ENCODE measurements at places on chromosomes 16 and 17.
A peak's percentile ranks its signal among the peaks of the same experiment; 100 is the strongest.

DNA sequence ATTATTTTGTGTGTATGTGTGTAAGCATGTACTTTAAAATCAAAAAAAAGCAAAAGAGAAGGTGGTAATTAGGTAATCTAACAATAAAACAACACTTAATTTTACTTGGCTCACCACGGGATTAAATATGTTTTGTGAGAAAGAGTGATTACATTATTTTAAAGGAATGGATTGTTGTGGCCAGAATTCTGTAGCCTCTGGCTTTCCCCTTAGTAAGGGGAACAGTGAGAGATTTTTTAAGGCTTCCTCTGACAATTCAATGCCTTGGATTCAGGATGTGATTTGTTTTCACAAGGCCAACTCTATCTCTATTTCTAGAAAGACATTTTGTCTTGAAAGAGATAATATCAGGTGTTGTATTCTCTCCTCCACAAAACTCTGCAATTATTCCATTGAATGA is 560.3 kb upstream of the CDH8 start:
- DNase-seq: no peak

- DNase-seq: no peak
Measured at GRCh38 chr16:13478991-13479390, 441.0 kb upstream of the ERCC4 start.

- DNase-seq: no peak
Measured at GRCh38 chr17:9424071-9424640, 151.5 kb downstream of the STX8 start.

DNA sequence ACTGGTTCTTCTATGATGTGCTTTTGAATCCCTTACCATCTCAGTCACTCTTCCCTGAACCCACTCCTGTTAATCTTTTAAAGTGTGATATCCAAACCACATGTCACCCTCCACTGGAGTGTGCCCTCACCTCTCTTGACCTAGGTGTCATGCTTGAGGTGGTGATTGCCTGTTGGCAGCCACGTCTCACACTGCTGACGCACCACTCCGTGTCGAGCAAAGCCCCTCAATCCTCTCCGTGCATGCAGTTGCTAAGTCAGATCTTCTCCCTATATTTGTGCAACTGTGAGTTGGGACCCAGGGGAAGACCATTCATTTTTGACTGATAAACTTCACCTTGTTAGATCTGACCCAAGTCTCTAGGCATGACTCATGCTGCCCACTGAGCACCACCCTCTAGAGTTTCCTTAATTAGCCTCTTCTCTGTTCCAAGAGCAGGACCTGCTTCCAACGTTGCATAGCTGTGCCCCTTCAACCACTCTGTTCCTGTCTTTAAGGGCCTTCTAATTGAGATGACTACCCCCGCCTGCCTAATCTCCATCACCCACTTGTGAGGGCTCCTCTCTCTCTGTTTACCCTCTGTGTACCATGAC is 2.7 kb downstream of the MYH13 start:
- no peak for DNase-seq

DNA sequence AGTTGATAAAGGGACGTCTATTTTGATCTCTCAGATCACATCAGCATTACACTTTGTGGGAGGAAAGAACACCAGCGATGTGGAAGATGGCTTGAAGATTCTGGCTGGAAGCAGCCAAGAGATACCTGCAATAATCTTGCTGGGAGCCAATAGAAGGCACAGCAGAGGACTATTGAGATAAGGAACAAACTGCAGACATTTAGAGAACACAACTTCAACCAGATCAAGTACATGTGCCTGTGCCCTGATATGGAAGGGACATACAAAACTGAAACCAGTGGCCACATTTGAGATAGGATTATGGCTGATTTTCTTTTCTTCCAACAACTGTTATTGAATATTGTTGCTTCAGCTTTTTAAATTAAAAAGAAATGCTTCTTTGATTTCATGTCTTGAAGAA is 18.6 kb upstream of the PSMD7 start:
- DNase-seq: no peak

GRCh38 chr16:11309895-11310633 is 28.9 kb upstream of the PRM1 start:
- DNase-seq: no peak

DNA sequence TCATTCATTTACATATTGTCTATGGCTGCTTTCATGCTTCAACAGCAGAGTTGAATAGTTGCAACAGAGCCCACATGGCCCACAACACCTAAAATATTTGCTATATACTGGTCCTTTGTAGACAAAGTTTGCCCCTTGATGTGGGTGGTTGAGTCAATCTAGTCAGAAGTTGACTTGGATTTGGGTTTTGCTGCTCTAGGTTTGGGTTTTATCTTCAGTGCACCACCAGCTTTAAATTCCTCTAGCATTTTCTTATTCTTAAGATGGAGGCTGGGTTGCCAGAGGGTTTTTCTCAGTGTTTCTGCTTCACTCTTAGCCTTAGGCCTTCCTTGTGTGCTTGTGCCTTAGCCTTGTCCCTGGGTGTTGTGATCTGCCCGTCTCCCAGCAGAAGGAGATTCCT is 51.0 kb downstream of the CCDC182 start:
- no peak for DNase-seq

DNA sequence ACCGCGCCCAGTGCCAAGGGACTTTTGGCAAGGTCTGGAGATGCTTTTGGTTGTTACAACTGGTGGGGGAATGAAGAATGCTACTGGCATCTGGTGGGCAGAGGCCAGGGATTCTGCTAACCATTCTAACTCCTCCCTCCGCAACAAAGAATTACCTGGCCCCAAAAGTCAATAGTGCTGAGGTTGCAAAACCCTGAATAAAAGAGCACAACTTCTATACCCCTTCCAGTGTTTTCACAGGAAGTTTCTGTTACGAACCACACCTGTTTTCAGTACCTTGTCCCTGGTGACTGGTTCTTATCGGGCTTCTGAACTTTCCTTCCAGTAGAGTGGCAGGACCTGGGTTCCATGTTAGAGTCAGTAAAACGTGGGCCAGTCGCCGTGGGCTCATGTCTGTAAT is 17.3 kb downstream of the ABAT start:
- DNase-seq: no peak

DNA sequence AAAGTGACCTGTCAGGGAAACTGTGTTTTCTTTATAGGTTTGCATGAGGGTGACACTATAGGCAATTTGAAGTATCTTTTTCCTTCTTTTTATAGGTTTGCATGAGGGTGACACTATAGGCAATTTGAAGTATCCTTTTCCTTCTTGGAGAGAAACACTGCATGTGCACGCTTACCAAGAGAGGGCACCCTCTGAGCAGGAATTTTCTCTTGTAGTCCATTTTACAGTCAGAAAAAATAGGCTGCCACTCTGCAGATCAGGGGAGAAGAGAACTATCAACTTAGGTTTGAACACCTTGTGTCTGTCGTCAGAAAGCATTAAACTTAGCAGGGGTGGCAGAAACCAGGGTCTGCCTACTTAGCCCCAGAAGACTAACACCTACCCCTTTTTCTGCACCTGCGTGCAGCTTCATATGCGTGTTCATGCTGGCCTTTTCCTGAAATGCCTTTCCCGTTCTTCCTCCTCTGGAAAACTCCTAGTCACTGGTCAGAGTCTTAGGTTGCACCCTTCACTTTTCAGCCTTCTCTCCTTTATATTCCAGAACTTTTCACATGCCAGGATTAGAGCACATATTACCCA is 16.4 kb upstream of the SMIM36 start:
- DNase-seq: peak; percentile 41

- no peak for DNase-seq
Measured at GRCh38 chr17:34301986-34302385, 16.4 kb downstream of the CCL11 start.

DNA sequence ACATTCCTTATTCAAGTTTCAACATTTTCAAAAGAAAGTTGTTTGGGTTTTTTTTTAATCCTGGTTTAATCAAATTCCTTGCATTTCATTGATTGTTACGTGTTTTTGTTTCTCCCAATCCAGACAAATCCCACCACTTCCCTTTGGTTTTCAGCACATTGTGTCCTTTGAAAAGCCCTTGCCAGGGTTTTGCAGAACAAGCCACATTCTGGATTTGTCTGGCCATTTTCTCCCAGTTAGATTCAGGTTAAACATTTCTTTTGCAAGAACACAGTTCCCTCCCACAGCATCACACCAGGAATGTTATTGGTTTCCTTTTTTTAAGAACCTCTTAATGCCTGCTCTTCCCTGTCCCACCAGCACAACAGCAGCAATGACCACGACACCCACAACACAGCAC is 278.0 kb upstream of the SALL1 start:
- no peak for DNase-seq

DNA sequence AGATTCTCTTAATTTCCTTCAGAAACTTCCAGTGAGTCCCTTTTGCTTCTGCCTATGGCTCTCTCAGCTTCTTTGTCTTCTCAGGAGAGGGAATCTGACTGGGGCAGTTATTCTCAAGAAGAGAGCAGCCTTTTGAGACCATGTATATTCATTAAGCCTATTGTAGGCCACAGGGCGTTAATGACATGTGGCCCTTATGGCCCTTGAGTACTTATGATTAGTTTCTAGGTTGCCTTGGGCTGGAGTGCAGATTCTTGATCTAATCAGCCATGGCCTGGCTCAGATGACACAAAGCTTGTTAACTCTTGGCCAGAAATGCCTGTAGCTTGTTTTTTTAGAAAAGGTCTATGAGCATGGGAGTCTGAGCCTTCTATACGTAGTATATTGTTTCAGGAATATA is 17.4 kb downstream of the MFSD11 start:
- no peak for DNase-seq

DNA sequence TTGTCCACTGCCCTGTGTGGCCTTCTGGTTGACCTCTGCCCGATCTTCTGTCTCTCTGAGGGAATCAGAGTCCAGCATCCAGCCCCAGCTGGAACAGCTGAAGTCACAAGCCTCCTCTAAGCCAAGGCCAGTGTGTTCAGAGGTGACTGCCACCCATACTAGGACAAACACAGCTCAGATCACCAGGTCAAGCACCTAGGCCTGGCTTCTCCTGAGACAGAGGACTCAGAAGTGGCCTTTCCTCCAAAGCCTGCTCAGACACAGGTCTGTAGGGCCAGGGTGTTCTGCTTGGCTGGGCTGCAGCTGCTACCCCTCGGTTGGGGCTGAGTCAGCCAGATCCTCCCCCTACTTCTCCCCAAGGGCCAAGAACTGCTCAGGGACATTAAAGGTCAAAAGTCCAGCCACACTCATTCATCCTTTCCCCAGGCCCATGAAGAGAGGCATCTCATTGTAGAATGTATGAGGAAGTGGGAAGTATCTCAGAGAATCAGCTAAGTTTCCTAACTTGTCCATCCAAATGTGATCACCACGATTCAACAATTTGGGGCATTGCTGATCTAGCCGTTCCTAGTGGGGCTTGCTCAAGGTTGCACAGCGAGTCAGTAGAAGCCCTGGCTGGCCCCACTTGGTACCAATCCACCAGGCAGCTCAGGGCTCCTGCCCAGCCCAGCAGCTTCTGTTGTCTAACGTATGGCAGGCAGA is 7.6 kb downstream of the SLC46A1 start:
- DNase-seq: peak; percentile 58

- DNase-seq: peak; percentile 69
Measured at GRCh38 chr17:59105852-59106462, 723 bp downstream of the TRIM37 start.

DNA sequence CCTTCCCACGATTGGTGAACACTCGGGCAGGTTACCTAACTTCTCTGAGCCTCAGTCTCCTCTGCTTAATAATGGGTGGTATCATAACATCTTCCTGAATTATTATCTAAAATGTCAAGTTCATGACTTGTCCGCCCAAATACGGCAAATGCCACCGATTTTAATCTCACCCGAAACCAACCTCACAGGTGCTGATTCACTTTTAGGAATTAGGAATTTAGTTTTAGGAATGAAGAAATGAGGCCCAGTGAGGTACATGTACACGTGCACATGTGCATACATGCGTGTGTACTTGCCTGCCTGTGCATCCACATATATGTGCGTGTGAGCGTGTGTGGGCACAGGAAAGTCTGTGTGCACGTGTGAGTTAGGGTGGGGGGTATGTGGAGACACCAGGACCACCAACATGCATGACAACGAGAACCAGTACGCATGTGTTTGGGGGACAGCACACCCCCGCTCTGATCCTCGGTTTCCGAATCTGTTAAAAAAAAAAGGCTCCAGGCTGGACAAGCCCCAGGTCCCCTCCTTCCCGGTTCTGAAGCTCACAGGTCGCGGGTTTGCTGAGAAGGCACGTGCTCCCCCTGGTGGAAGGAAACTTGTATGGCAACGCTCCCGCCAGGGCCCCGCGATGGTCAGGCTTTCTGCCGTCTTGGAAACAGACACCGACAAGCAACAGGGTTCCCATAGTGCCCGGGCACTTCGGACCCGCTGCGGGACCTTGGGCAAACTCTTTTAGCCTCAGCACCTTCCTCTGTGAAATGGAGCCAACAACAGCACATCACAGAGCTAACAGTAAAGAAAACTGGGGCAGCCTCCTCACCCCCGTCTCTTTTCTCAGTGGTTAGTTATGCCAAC is 219.2 kb downstream of the RBFOX3 start:
- peak; percentile 39 for DNase-seq

DNA sequence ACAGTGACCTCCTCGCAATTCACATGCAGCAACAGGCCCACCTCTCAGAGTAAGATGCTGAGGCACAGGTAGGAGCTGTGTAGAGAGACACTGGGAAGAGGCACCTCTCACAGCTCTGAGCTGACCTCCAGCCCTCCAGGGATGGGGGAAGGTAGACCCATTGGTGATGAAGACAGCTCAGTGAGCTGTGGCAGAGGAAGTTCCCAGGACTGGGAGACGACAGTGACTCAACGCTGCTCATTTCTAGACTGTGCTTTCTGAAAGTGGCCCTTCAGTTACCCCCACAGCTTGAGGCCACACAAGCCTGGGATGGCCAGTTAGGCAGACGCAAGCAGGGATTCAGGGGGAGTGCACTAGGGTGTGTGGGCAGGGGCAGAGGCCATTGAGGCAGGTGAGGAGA is 2073.2 kb downstream of the TP53TG3F start:
- no peak for DNase-seq
